Activated naive CD4-positive, alpha-beta T cell treated with anti-CD3 and anti-CD28 coated beads, Interleukin-2, amount 50 U/mL, for 72 hours (primary cell): ENCODE measurements at places on chromosomes 7 and 10.

- no peak for DNase-seq
These were observed 371.9 kb upstream of the CHRM2 start for GRCh38 chr7:136496551-136496950.

- no peak for DNase-seq
These were observed 178.3 kb downstream of the PRKCQ start for GRCh38 chr10:6401558-6402348.

GRCh38 chr7:128728598-128728997 lies 10.6 kb upstream of the CALU start:
- DNase-seq = no peak

DNA sequence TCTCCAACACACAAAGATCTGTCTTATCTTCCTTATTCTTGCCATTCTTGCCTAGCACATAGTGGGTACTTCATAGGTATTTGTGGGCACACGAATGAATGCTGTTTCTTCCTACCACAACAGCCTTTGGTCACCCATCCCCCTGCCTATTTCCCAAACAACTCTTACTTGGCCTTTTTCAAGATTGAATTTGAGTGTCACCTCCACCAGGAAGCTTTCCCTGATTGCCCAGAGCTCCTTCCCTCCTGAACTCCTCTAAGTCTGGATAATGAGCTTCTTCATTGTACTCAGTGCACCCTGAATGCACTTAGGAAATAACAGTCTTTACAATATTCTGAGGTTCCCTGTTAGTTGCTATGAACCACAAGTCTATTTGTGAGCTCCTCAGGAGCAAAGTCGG lies 11.6 kb upstream of the PDZD8 start:
- DNase-seq = no peak

DNA sequence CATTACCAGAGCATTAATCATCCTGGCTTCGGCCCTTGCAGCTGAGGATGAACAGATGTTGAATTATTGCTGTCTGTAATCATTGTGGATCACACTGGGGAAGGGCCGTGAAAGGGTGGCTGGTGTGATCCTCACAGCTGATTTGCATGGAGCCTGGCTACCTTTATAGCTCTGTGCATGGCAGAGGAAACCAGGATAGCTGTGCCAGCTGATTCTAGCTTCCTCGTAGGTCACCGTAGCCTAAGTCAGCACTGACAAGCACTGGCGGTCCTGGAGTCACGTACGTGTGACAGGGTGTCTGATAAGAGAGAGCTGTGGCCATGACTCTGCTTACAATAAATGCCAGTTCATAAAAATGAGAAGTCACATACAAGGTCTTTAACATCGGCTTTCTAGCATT lies 76.5 kb downstream of the INSYN2A start:
- DNase-seq = no peak

DNA sequence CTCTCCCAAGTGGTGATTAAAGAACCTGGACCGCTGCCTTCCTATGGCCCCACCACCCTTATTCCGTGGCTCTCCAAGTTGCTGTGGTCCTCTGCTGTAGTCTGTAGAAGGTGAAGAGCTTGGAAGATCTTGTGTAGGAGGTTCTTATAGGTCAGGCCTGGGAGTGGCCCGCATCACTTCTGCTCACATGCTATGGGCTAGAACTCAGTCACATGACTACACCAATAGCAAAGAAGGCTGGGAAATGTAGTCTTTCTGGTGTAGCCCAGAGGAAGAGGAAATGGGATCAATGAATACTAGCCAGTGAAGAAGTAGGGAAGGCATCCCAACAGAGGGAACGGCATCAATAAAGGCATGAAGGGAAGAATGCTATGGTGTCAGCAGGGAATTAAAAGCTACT lies 41.3 kb upstream of the AOAH start:
- no peak for DNase-seq

DNA sequence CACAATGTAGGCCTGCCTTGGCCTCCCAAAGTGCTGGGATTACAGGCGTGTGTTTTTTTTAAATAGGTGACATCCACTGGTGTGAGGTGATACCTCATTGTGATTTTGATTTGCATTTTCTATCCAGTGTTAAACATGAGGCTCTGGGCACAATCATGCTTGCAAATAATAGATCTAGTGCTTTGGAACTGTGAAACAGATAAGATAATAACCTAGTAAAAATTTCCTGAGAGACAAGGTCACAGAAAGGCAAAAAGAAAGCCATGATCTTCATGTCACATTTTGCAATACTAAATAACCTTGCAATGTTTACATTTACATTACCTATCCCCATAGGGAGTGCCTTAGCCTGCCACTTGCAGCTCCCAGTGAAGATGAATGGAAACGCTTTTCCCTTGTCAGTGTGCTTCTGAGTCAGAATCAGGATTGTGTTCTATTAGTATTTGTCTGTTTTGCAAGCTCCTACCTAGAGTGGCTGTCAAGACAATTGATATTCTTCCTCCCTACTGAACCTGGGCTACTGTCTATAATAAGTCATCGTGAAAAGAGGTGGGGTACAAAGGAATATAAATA lies 256.5 kb downstream of the PHTF2 start:
- no peak for DNase-seq

DNA sequence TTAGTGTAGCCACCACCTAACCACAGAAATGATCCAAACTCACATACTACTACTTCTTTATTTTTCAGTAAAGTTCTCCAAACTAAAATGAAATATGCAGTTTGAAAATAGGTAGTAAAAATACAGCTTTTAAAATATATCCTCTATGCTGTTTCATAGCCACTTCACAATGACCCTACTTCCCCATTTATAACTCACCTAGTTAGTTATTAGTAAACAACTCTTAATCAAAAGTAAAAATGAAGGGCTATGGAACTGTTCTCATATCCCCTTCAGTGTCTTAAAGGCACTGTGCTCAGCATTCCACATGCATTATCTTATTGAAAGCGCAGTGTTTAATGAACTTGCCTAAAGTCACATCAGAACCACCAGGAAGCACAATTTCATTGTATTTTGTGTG lies 43.5 kb downstream of the KMT2C start:
- DNase-seq = no peak

GRCh38 chr10:124116771-124117510 lies 23.5 kb upstream of the CHST15 start:
- no peak for DNase-seq

- no peak for DNase-seq
These were observed 46.0 kb downstream of the MINPP1 start for GRCh38 chr10:87550741-87551140.

GRCh38 chr7:50622821-50623220 lies 57.6 kb upstream of the DDC start:
- DNase-seq = no peak

- DNase-seq = no peak
These were observed 179.0 kb downstream of the DGKI start for GRCh38 chr7:137667633-137668387.

GRCh38 chr10:126126866-126127265 lies 230.5 kb downstream of the FANK1 start:
- no peak for DNase-seq

GRCh38 chr7:103003004-103003403 lies 71.6 kb downstream of the FBXL13 start:
- no peak for DNase-seq

- no peak for DNase-seq
These were observed 20.9 kb upstream of the BTBD16 start for GRCh38 chr10:122249991-122250750.

DNA sequence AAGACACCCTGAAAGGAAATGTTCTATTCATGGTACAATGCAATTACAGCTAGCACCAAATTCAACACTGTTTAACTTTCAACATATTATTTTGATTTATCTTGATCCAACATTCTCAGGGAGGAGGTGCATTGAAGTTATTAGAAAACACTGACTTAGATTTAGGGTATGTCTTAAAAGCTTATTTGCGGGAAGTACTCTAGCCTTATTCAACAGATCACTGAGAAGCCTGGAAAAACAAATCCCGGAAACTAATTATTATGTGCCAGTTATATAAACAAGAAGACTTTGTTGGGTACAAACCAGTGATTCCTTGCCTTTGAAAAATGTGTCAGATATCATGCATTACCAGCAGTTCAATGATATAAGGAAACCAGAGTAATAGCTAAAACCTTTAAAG lies 160.1 kb downstream of the CFTR start:
- no peak for DNase-seq

DNA sequence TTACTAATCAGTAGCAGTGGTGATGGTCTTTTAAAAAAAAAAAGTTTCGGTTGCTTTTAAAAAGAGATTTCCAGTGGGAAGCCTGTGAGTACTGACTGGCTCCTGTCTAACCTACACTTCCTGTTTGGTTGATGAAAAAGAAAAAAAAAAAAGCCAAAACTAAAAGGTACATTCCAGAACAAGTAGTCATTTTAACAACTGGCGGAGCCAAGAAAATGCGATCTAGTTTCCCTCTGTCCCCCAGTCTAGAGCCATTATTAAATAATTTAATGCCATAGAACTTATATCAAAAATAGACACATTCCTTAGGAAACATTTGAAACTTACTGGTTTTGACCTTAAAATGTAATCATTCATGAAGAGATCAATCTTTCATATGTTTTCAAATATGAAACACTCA lies 254.2 kb upstream of the C7orf33 start:
- no peak for DNase-seq

- DNase-seq = no peak
These were observed 88.5 kb downstream of the NOC3L start for GRCh38 chr10:94274142-94274787.

- no peak for DNase-seq
These were observed 24.2 kb downstream of the IFIT3 start for GRCh38 chr10:89351780-89352597.

DNA sequence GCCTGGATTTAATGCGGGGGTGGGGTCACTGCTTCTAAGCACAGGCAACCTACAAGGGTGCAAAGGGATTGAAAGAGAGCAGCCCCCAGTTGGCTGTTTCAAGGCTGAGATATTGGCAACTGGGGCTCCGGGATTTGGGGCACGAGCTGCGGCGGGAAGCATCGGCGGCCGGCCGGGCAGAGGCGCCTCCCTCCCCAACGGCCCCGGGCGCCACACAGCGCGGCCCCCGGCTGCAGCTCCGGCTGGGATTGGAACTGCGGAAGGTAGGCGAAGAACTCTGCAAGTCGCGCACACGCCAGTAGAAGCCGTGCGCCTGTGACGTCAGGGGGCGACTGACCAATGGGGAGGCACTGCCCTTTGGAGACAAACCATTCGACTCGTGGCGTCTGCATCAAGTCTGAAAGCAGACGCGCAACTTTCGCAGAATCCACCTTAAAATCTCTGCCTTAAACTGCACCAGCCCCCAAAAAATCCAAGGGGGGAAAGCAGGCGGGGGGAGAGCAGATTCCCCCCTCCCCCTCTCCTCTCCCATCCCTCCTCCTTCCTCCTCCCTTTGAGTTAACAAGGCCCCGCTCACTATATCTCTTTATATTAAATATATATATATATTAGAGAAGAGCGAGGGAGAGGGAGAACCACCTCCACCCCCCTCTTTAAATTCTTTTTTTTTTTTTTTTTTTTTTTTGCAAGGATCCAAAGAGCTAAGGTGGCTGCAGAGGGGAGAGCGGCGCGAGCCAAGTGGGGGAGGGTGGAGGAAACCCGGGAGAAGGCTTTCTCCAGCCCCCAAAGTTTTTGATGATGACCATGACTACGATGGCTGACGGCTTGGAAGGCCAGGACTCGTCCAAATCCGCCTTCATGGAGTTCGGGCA lies at the start of gene DLX6:
Gene DLX6, plus strand, starts transcription at position 371 of the 872 bp plus-strand sequence. Its CDS starts 425 bp downstream, at position 796.
- DNase-seq = no peak

DNA sequence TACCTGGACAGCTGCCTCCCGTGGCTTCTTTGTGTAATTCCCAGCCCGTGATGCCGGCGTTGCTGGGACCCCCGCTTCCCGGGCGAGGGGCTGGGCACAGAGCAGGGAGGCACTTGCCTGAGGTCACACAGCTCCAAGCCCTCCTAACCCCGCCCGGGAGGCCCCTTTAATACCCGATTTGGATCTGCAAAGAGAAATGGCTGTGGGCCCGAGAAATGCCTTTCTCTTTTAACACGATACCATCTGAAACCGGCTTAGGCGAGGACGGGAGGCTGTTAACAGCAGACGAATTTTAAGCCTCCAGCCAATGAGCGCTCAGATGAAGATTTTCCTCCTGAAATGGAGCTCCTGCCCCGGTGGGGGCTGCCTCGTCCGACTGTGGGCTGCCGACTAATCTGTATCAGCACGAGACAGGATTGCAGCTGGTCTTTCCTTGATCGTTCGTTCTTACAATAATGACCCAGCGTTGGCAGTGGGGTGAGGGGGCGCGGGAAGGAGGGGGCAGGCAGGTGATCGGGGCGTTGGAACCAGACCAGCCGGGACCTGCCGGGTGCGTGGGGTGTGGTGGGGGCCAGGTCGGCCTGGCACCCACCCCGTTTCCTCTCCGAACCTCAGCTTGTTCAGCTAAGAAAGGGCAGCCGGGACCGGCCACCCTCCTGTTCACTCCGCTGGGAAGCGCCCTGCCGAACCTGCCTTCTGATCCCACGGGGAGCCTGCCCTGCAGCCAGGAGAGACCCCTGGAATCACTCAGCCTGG lies 36.2 kb upstream of the FOXL3 start:
- no peak for DNase-seq

- DNase-seq = no peak
These were observed 33.7 kb upstream of the GTF2IRD1 start for GRCh38 chr7:74420006-74420405.

DNA sequence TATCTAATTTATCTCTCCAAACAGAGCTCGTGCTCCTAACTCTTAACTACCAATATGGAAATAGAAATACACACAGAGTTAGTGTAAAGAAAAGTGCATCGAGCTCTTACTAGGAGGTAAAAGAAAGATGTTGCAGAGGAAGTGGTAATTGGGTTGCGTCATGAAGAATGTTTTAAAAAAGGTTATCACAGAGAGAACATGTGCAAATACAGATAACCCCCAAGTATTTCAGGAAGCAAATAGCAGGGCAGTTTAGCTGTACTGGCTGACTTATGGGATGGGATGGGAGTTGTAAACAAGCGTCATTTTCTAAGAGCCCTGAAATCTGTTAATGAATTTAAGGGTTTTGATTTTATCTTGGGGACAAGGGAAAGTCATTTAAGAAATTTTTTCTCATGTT lies 153.9 kb downstream of the AGMO start:
- DNase-seq = no peak

DNA sequence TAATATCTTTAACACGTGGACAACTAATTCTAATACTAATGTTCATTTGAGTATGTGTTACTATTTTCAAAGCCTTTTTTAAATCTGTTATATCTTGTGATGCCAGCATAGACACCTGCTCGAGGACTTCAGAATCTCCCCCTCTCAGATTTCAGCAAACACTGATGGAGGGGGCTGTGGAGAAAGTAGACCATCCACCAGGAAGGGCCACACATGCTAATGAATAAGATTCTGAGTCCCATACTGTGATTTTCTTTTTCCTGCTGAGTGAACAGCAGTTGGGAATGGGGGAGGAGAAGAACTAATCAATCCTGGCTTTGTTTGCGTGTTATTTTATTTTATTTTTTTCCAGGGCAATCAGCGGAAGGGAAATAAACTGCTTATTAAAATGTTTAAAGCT lies 157.9 kb upstream of the CSTF2T start:
- no peak for DNase-seq
